ENCODE measurements at places on chromosomes 11 and 22.

GRCh38 chr11:35631891-35632290 is 13.6 kb downstream of the FJX1 start:
- no peak for DNase-seq
- H3K4me1 ChIP-seq = no peaks in the 10 kb centered on the region
- no peaks in the 10 kb centered on the region for H3K36me3 ChIP-seq
- H3K27ac ChIP-seq = no peak overlapping the region

DNA sequence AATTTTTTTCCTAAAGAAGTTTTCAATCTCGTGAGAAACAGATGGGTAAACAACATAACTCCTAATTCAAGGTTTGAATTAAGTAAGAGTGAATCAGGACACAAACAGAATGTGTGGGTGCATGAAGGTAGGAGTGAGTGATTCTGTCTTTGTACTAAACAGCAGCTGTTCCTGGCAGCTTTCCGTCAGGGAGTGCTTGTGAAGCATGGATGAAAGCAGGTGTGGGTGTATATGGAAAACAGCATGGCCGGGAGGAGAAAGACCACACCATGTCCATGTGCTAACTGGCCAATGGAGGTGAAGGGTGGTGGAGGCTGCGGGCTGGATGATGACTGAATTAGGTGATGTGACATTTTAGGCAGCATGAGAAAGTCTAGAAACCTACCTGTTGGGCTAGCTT is 49.6 kb downstream of the BARX2 start:
- H3K4me1 ChIP-seq = no peaks in the 10 kb centered on the region
- H3K27me3 ChIP-seq = no peaks in the 10 kb centered on the region
- DNase-seq = no peak
- no peak overlapping the region for H3K27ac ChIP-seq
- no peak overlapping the region for H3K4me3 ChIP-seq

DNA sequence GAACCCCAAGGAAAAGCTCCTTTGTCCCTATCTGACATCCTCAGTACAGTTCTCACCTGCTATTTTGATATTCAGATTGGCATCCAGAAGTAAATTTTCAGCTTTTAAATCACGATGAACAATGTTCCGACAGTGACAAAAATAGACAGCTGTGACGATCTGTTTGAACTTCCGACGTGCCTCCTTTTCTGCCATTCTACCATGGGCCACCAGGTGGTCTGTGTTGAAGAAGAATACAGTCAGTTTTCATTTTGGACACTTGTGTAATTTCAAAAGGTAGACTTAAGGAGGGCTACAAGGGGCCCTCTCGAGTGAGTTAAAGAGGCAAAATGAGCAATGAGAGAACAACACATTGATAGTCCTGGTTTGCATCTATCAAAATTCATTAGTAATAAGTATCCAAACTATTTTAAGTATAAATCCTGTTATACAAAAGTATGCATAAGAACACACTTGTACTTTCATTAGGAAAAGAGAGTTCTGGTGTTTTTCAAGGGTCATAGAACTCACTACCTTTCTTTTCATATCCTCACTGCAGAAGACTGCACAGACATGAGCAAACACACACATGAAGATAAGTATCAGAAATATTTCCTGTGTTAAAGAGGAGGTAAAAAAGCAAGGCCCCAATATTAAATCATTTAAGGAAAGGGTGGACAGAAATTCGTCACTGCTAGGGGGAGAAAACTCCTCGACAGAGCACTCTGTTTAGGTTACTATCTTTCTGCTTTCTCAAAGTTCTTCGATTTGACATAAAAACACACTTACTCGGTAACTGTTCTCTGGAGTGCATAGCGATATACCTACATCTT is 89.9 kb upstream of the APOA1 start:
- no peak for DNase-seq
- H3K36me3 ChIP-seq = peaks cover 37% of the 10 kb centered on the region
- no peaks in the 10 kb centered on the region for H3K4me1 ChIP-seq
- H3K27me3 ChIP-seq = no peaks in the 10 kb centered on the region

DNA sequence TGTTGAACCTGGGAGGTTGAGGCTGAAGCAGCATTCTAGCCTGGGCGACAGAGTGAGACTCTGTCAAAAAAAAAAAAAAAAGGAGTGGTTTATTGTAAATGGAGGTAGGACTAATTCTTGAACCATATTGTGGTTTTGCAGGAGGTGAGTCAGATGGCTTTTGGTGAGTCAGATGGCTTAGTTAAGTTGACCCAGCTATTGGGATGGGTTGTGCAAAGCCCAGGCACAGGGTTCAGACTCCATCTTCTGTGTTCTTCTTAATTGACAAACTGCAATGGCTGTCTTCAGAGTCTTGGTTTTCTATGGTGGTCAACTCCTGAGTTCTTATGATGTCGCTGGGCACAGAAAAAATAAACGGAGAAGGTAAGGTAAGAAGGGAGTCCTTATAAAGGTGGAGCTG is 182.7 kb downstream of the ADAMTS15 start:
- DNase-seq = no peak
- no peaks in the 10 kb centered on the region for H3K36me3 ChIP-seq
- no peaks in the 10 kb centered on the region for H3K27me3 ChIP-seq
- no peak overlapping the region for H3K4me3 ChIP-seq
- no peak overlapping the region for H3K27ac ChIP-seq

All from sigmoid colon (tissue), 7 donors.